ENCODE measurements at places on chromosomes 1 and 21.

GRCh38 chr1:1875932-1876331 is 15.0 kb downstream of the GNB1 start:
- DNase-seq = peak; percentile 28

- no peak for DNase-seq
These were observed 42.3 kb upstream of the PWP2 start for GRCh38 chr21:44064852-44065403.

GRCh38 chr1:203556047-203556851 is 62.3 kb downstream of the OPTC start:
- no peak for DNase-seq

- DNase-seq = no peak
These were observed 42.3 kb upstream of the NHLH2 start for GRCh38 chr1:115882913-115883902.

- DNase-seq = no peak
These were observed 50.3 kb downstream of the CHD1L start for GRCh38 chr1:147292631-147293251.

GRCh38 chr1:192713921-192714320 is 78.0 kb downstream of the RGS13 start:
- DNase-seq = no peak

DNA sequence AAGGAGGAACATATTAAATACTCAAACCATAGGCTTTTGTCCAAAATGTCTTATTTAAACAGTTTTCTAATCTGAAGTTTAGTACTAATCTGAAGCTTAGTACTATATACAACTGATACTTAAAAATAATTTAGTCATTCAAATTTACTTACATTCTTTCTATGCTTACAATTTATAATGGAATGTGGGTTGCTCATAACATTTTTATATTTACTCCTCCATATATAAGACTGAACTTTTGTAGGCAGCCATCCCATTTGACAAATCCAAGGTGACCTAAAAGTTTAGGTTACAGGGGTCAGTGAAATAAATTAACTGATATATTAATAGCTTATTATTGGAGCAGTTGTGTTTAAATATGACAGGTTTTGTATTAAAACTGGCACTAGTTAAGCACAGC is 570.6 kb downstream of the DPYD start:
- DNase-seq = no peak

- no peak for DNase-seq
These were observed 145.1 kb upstream of the CTTNBP2NL start for GRCh38 chr1:112250892-112251291.

DNA sequence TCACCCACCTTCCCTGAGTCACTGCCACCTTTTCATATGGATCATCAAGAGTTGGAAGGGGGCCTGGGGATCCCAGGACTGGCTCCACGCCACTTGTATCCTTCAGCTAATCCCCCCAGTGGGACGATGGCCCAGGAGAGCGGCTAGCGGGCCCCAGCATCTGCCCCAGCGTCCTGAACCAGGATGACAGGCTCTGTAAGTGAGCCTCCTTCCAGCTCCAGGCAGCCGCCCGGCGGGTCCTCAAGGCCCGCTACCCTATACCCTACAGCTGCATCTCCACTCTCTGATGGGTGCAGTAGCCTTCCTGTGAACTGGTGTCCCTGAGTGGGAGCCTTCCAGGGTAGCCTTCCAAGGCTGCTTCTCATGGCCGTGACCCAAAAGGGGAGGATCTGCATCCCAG is 183.1 kb downstream of the ATG4C start:
- no peak for DNase-seq

GRCh38 chr1:12157366-12158231 is 9.2 kb upstream of the TNFRSF1B start:
- DNase-seq = no peak

DNA sequence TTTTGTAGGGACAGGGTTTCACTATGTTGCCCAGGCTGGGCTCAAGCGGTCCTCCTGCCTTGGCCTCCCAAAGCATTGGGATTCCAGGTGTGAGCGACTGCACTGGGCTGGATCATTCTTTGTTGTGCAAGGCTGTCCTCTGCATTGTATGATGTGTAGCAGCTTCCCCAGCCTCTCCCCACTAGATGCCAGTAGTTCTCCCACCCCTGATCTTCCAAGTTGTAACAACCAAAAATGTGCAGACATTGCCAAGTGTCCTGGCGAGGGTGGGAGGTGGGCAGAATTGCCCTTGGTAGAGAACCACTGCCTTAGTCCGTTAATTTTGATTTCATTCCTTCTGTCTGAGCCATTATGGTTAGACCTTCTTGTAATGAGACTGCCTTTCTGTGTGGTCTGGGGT is 7.2 kb downstream of the GALNT2 start:
- no peak for DNase-seq

- peak; percentile 69 for DNase-seq
These were observed 12.2 kb upstream of the RGS16 start for GRCh38 chr1:182616130-182617013.

DNA sequence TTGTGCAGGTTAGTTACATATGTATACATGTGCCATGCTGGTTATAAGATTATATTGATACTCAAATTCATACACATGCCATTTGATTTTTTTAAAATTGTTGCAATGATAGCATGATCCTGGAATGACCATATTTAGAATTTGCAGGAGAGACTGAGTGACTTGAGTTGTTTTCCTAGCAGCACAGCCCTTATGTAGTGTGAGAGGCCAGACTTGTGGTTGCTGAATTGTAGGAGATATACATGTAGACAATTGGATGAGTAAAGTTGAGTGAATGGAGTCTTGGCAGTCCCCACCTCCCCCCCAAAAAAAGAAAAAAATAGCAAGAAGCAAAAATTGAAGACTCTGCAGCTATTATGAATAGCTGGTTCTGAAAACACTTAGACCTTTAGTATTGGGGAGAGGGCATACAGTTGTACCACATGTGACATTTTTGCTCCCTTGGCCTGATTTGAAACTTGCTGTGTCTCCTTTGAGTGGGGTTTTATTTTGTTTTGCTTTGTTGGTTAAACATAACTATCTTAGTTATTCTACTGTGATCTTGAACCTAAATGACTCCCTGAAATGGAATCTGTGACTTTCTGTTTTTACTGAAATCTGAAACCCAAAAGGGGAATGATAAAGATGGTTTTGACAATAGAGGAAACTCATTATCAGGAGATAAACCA is 280.3 kb downstream of the HMCN1 start:
- no peak for DNase-seq

DNA sequence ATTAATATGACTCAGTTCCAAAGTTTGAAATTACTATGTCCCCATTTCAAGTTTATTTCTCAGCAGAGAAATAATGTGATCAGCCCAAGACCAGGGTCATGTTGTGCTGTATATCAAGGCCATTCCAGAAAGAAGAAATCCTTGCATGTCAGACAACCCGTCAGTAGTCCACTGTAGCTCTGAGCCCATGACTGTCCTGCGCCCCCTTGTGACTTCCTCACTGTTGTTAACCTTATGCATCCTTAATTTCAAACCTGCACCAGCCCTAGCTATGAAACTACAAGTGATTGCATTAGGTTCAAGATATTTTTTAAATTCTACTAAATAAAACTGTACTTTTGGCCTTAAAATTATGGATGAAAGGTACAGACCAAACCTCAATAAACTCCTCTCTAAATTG is 133.0 kb downstream of the LRRC7 start:
- no peak for DNase-seq

- DNase-seq = no peak
These were observed 22.9 kb upstream of the PKN2 start for GRCh38 chr1:88661188-88661587.

GRCh38 chr1:8152731-8153702 is 126.9 kb upstream of the ERRFI1 start:
- DNase-seq = peak; percentile 36

- DNase-seq = no peak
These were observed 998.0 kb upstream of the B3GALT2 start for GRCh38 chr1:194184425-194184824.

DNA sequence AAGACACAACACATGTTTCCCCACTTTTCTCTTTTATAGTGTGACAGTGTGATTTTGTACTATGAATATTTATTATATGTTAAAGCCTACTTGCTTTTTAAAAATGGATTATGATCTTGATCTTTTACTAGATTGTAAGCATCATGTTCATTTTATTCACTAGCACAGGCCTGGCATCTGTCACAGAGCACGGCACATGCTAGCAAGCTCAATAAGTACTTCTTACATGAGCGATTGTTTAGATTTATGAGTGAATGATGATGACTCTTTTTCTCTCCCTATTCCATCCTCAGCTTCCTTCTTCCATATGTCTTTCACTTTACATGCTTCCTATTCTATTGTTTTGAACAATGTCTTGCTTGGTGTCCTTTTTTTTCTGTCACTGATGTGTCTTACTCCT is 1454.1 kb downstream of the MRPL39 start:
- DNase-seq = no peak

- DNase-seq = no peak
These were observed 60.7 kb upstream of the CAMK1G start for GRCh38 chr1:209522826-209523225.

GRCh38 chr1:228205526-228206436 is 2.1 kb upstream of the OBSCN start:
- DNase-seq = no peak

- no peak for DNase-seq
These were observed 10.0 kb downstream of the CYP4A22 start for GRCh38 chr1:47147047-47147785.

DNA sequence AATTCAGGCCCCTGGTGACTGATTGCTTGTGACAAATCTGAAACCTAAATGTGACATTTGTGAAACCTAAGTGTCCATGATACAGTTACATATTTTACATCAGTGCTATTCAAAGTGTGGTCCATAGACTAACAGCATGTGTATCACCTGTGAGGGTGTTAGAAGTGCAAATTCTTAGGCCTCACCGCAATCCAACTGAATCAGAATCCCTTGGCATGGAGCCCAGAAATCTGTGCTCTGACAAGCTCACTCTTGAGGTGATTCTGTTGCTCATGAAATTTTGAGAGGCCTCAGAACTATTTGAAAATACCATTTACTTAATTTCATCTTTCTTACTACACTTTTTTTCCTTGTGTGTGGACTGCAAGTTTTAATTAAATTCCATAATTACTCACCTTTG is 587.9 kb downstream of the ADGRL2 start:
- DNase-seq = no peak

DNA sequence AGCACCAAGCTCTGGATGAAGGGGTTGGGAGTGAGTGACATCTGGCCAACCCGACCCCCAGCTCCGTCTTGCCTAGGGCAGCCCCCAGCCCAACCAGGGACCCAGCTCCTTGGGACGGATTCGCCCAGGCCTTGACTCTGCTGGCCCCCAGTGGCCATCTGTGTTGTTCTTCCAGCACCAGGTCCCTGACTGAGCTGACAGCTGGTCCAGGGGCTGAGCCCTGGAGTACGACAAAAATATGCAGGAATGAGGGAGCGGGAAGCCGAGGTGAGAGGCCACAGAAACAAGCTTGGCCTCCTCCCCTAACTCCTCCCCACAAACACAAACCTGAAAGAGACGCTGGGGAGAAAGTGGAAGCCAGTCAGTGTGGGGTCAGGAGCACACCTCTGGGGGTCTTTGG is 55.0 kb upstream of the PAX7 start:
- peak; percentile 31 for DNase-seq

DNA sequence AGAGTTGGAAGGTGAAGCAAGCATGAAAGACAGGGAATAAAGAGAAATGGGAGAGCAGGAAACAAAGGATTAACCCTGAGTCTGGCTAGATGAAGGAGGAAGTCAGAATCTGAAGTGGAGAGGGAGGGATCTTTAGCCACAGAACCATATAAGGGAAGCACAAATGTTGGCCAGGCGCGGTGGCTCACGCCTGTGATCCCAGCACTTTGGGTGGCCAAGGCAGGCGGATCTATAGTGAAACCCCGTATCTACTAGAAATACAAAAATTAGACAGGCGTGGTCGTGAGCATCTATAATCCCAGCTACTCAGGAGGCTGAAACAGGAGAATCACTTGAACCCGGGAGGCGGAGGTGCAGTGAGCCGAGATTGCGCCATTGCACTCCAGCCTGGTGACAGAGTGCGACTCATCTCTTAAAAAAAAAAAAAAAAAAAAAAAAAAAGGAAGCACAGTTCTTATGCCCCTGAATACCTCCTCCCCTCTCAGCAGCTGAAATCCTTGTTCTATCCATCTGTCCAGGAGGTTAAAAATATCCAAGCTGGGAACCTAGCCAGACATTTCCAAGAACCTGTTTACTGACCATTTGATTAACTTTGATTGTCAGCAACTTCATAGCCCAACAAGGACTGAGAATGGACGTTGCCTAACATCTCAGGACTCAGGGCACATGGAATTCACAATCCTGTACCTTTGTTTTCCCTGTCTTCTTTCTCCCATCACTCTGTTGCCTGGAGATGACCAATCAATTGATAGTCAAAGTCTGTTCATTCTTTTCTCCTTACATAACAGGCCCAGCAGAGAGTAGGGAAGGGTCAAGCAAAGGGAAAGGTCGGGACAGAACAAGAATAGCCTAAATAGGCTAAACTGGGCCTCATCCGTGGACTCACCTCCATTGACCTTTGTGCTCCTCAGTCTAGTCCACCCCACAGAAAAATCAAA is 10.6 kb downstream of the TXNIP start:
- DNase-seq = no peak

- no peak for DNase-seq
These were observed 29.4 kb downstream of the BARHL2 start for GRCh38 chr1:90687747-90688146.

GRCh38 chr1:176119549-176119948 is 87.5 kb downstream of the COP1 start:
- no peak for DNase-seq

DNA sequence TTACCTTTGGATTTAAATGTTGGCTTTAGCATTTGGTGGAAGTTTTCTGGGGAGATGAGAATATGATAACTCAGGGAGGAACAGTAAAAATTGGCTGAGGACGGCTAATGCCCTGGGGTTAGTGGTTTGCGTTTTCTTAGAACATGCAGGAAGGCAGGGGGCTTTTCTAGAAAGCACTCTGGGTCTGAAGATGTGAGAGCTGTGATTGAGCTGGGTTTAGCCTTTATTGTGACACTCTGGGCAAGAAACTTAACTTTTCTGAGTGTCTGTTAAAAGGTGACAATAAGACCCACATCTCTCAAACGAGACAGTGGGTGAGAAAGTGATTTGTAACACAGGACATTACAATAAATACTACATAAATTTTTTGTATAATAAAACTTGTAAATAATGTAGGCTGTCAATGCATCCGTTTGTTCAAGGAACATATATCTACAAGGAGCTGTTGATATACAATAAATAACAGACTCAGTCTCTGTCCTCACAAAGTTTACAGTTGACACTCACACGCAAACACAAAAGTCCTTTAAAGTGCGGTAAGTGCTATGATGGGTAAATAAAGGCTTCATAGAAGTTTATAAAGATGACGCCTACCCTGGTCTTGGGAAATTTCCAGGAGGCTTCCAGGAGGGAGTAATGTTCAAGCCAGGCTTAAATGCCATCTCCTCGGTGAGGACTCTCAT is 49.5 kb upstream of the MRPS6 start:
- no peak for DNase-seq

- DNase-seq = no peak
These were observed 112.9 kb downstream of the TLR5 start for GRCh38 chr1:223029985-223030769.

GRCh38 chr21:41581592-41582228 is 73.8 kb upstream of the TMPRSS2 start:
- no peak for DNase-seq

- no peak for DNase-seq
These were observed 28.9 kb upstream of the EDN2 start for GRCh38 chr1:41513383-41513735.
